Body of pancreas (tissue), 4 donors: ENCODE measurements at places on chromosomes 3 and 15.
A peak's percentile ranks its signal among the peaks of the same experiment; 100 is the strongest.

DNA sequence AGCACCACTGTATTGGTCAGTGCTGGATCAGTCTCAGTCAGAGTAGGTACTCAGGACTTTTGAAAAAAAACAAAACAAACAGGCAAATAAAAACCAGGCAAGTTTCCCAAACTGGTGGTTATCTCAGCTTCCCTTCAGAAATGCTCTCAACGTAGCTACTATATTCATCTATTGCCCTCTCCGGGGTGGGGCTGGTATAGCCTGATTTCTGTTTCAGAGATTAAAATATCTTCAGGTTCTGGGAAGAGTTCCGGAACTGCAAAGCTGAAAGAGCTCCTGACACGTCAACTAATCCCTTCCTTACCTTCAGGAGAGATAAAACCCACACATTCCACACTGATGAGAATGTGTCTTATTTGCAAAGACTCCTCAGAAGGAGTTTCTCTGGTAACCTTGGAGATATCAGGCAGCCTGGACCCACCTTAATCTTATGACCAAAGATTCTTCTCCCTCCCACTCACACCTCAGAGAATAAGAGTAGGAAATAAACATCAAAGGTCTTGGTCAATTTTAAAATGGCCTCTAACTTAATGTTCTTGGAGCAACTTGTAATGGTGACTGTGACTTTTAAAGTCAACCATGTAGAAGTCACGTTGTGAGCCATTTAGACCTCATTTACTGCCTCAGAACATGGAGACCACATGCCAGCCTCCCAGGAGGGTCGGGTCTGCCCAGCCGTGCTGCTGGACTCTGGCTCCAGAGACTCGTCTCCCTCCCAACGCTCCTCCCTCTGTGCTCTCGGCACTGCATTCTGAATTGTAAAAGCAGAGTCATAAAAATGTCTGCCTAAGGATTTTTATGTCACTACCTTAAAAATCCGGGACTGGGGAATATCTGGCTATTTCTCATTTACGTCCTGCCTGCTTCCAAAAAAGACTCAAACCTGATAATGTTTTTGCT is 53.8 kb downstream of the CDCP1 start:
- DNase-seq: no peak

GRCh38 chr15:63136742-63137141 is 15.1 kb downstream of the LACTB start:
- no peak for DNase-seq

DNA sequence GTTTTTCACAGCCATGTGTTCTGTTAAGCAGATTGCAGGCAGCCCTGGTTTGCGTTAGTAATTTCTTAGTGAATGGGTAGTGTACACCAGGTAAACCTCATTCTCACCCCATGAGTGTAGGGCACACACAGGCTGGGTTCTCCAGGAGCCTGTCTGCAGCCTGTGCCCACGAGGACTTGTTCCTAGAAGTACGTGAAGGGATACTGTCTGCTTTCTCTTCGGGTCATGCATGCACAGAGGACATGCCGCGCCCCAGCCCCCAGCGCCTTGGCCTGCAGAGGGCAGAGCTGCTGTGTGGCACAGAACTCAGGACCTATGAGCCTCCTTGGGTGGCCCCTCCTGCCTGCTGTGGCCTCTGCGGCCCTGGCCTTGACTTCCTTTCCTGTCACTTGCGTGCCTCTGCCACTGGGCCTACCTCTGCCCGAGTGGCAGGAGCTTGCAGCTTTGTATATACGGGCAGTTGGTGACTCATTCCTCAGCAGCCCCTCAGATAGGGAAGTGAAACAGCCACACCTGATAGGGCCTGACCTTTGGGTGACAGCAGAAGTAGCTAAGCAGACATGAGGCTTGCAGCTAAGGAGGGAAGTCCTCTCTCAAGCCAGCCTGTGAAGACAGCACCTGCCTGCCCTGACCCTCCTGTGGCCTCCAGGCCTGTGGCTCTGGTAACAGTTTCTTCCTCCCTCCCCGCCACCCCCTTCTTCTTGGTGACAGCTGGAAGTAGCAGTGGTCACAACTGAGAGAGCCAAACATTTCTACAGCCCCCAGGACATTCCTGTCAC is 19.5 kb downstream of the PPCDC start:
- peak; percentile 85 for DNase-seq

DNA sequence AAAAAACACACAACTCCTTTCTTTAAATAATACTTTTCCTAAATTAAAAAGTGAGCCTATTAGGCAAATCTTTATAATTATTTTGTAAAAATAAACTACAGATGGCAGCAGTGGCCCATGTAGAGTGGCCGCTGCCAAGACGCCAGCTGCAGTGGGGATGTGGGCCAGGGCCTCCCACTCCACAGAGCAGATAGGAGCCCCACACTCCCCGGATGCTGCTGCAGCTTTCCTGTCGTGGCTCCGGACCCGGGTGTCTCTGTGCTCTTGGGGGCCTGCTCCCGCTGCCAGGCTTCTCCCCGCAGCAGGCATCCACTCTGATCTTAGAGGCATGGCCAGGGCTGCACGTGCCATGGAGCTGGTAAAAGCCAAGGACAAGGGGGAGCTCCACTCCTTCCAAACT is 67.5 kb downstream of the PROS1 start:
- no peak for DNase-seq

DNA sequence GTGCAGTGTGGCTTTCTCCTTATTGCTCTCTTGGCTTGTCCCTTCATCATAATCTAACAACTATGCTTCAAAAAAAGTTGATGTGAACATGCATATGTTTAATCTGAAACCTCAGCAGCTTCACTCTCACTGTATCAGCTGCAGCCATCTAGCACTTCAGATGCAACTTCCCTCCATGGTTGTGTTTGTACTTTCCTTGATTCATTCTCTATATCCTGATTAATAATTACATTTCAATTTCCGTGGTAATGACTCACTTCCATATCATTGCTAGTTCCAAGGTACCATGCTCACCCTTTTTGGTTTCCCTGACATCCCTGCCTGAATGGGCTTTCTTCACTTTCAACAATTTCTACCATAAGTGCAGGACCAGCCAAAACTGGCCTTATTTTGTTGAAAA is 51.2 kb downstream of the MDFIC2 start:
- DNase-seq: no peak

- no peak for DNase-seq
Observed at GRCh38 chr3:156183396-156183795, 63.0 kb downstream of the KCNAB1 start.

DNA sequence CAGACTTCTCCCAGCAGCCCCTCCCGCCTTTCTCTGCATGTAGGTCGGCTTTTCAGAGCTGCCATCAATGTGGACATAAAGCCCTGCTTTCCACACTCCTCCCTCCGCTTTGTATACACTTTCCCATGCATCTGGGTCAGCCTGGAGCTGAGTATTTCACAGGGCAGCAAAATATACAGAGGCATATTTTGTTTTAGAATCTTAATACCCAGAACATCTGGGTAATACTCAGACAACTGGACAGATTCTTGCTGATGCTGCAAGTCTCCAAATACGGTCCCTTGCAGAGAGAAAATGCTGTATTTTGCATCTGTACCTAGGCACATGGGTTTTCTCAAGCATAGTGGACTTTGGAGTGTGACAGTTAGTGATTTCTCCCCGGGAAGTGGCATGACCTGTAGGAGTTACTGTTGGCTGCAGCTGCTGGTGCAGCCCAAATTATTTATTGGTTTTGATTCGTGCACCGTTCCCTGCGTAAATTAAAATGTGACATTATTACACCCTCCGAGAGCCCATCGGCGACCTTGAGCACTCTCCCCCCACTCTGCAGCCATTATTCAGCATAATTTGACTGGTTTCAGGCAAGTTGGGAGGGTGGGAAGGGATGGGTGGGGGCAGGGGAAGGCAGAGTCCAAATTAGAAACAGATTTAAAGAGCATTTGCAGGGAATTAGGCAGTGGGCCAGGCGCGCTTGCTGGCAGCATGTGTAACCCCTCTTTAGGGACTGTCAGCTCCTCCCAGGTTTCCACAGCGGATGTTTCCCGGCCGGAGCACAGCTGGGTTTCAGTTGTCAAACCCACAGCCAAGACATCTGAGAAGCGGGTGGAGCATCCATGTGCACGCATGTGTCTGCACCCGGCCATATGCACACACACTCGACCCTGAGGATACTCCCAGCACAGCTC is 100.8 kb downstream of the CPN2 start:
- no peak for DNase-seq

GRCh38 chr3:135694142-135694541 is 271.4 kb upstream of the PPP2R3A start:
- no peak for DNase-seq
